ENCODE measurements at places on chromosomes 5 and 9.

DNA sequence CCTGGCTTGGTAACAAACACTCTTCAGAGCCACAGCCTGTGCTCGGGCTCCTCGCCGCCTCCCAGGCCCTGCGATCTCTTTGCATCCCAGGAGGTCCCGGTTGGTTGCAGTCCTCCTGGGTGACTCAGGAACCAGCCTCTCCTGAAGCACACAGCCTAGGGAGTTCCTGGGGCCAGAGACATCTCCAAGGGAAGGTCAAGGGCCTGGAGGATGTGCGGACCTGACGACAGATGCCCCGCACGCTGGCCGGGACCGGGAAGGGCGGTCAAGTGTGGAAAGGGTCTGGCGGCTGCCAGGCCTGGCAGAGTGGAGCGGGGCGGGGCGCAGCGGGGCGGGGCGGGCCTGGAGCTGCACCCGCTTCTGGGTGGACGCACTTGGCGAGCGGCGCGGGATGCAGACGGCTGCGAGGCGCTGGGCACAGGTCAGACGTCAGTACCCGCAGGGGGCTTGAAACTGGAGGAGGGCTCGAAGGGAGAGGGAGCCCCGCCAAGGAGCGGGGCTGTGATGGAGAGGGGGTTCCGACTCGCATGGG is 45.0 kb upstream of the PRSS3 start:
- no peak for DNase-seq

DNA sequence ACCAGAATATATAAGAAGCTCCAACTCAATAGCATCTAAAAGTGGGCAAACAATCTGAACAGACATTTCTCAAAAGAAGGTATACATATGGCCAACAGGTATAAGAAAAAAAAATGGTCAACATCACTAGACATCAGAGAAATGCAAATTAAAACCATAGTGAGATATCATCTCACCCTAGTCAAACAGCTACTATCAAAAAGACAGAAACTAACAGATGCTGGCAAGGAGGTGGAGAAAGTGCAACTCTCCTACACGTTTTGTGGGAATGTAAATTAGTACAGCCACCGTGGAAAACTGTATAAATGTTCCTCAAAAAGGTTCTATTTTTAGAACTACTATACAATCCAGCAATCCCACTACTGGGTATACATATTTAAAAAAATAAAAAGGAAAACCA is 199.9 kb upstream of the SMC2 start:
- no peak for DNase-seq

DNA sequence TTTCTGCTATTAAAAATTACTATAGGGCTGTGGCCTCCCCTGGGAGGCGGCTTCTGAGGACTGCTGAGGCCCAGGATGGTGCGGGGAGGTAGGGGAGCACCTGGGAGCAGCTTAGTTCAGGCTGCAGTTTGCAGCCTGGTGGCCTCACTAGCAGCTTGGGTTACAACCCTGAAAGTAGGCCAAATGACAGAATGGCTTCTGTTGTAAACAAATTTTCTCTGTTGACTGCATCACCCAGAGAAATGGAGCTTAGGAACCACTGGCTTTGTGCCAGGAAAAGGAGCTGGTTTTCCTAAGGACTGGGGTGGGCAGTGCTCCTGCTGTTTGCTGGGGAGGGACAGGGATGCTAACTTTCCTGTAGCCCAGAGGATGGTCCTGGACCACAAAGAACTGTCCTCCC is 130.3 kb downstream of the ENTREP1 start:
- no peak for DNase-seq

DNA sequence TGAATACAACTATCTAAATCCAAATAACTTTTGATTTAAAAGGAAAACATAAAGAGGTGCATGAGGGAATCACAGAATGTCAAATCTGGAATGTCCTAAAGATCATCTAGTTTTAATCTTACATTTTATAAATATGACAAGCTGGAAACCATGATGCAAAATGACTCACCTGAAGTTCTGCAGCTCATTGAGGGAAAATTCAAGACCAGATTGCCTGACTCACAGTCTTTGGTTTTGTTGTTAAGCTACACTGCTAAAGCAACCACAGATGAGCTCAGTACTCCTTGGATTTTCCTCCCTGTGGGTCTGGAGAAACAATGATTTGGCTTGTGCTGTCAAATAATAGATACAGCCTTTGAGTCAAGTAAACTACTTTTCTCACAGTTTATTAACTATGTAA is 19.1 kb upstream of the EDIL3 start:
- no peak for DNase-seq

DNA sequence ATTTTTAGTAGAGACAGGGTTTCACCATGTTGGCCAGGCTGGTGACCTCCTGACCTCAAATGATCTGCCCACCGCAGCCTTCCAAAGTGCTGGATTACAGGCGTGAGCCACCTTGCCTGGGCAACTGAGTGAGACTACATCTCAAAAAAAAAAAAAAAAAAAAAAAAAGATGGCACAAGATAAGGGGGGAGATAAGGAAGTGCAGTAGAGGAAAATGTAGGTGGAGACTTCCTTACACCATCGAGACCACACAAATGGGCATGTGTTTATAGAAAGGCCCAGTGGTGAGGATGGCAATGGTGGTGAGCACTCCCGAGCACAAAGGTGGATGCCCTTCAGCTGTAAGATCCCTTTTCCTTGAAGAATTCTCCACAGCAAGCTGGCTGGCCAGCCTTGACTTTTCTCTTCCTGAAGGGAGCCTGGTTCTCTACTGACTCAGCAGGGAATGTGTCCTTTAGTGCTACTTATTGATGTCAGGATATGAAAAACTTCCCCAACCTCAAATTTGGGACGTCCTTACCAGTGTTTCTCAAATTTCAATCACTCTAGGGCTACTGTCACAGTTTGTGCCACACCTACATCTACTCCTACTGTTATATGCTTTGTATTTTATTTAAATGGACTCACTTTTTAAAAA is 28.2 kb downstream of the ERGIC1 start:
- DNase-seq = no peak

DNA sequence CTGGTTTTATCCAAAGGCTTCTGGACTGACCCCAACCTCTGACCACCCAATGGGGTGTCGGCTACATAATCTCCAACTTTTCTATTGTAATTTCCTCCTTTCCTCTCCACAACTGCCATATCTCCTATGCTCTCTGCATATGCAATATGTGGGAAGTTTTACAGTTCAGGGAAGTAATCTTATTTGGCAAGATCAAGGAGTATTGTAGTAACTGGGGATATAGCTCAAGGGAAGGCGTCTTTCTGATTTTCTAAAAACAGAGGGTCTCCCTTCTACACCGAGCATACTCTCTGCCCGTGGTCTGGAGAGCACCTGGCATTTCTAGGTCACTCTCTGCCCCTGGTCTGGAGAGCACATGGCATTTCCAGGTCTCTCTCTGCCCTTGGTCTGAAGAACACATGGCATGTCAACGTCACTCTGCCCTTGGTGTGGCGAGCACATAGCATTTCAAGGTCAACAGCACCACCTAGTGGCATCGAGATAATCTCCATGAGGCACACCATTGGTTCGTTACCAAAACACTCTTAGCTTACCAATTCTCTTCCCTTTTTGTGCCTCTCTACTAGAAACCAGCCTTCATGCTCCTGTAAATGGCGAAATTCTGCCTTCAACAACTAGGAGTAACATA is 616.4 kb upstream of the NUDT12 start:
- DNase-seq = no peak

DNA sequence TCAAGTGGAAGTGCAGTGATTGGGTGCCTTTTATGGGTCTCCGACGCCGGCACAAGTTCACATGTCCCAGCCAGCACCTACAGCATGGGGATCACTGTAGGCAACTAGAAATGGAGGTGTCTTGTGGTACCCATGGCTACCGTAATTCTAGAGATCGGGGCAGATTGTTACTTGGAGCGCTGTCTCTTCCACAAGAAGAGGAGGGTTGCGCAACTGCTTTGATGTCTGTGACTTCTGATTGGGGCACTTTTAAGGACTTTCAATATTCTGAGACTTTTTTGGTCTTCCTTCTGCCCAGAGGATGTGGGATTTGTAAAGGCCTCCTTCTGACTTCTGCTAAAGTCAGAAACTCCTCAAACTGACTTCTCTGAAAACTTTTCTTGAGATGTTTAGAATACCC is 41.9 kb downstream of the GLRX start:
- DNase-seq = no peak

DNA sequence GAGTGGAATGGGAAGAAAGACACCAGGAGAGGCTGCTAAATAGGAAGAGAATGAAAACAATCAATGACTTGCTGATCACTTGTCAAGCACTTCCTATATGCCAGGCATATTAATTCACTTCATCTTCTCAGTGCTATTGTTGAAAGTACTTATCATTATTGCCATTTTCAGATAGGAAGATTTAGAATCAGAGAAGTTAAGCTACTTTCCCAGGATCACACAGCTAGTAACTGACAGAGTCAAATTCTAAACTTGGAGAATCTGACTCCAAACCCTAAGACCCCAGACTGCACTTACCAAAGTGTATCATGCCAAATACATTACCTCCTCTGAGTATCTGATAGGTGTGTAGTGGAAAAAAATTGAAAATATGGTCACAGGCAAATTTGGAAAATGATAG is 236.3 kb downstream of the SPOCK1 start:
- DNase-seq = no peak

- no peak for DNase-seq
These were observed 100.1 kb downstream of the RAPGEF6 start for GRCh38 chr5:131534974-131535373.

GRCh38 chr9:129383019-129383560 is 205.0 kb upstream of the IER5L start:
- DNase-seq = no peak

DNA sequence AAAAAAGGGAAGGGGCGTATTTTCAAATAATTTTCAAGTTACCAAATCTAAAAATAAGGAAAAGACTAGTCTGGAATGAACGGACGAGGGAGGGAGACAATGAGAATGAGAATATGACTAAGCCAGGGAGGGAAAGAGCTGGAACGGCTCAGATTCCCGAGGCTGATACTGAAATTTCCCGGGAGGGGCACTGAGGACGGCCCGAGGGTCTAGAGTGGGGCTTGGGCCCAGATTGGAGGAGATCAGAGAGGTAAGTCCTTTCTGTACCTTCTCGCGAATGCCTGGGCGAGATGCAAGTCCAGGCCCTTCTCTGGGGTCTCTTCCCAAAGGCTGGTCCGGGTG is 3.4 kb upstream of the CCIN start:
- DNase-seq = no peak

DNA sequence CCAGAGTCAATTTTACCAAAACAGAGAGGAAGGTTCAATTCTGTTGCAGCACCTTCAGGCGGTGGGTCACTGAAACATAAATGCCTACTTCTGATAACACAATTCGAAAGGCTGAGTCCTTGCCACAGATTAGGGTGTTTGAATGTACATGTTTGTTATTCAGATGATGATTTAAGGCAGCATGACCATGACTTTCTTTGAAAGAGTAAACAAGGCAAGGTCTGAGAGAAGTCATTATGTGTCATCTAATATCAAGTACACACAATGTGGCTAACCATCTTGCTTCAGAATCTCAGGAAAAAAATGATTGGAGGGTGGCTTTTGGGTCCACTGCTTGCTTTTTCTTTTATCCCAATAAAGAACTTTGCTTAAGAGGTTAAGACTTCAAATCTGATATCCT is 457.5 kb downstream of the TAF11L14 start:
- no peak for DNase-seq

DNA sequence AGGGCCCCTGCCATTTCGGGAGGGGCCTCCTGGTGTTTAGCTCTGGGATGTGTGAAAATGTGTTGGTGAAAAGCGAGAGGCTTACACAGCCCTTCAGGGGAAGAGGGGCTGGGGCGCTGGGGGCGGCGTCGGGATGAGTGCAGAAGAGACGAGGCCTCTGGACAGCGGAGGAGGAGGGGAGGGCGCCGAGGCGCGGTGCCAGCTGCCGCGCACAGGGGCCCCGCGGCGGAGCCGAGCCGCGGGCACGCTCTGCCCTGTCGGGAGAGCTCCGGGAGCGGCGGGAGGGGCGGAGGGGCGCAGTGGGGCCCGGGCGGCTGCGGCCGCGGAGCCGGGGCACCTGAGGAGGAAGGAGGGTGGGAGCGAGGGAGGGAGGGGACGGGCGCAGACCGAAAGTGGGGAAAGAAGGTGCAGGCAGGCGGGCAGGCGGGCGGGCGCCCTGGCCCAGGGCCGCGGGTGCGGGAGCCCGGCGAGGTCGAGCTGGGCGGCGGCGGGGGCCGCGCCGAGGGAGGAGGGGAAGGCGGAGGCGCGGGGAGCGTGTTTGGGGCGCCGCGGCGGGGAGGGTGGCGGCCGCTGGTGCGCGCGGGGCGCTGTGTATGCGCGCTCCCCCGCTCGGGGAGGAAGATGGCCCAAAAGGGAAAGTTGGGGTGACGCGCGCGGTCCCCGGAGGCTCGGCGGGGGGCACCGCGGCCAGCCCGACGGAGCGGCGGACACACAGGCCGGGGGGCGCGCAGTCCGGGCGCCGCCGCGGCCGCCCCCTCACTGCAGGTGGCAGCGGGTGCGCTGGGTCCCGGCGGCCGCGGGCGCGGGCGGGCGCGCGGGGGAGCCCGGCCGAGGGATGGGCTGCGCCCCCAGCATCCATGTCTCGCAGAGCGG is at the start of gene PDE8B:
PDE8B (plus strand) TSS at position 590 of the 873 bp plus-strand sequence; CDS start at position 836, 246 bp downstream.
- peak; percentile 14 for DNase-seq

- no peak for DNase-seq
These were observed 45.6 kb downstream of the TRIO start for GRCh38 chr5:14188778-14189177.

DNA sequence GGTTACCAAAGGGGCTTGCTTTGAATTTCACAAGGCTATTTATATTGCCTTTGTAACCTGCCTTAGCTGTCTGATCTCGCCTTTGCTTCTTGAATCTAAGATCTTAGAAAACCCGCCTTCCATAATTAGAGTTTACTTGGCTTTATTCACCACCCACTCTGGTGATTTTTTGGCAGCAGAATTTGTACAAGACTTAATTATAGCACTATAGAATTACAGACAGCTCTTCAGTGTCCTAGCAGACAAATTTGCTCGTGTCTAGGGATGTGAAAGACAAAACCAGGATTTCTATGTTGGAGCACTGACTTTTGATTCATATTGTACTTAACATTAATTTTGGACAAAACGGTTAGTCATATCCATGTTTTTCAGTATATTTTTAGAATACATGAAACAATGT is 306.6 kb downstream of the ADGRV1 start:
- DNase-seq = no peak

GRCh38 chr5:133373121-133373870 is 239.0 kb downstream of the FSTL4 start:
- no peak for DNase-seq

DNA sequence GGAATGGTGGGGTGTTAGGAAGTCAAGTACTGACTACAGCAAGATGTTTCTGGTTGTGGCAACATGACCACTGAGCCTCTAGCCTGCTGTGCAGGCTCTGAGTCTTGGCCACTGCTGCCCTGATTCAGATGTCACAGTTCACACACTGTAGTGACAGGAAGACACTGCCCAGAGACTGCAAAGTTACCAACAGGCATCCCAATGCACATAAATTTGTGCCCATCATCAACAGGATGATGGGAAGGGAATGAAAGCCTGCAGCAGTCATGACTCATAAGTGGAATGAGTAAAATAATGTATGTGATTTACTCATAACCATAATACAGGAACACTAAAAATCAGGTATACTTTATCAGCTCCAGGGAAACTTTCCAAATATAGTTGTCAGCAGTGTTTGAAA is 251.6 kb upstream of the HAPLN1 start:
- DNase-seq = no peak
